ENCODE measurements at places on chromosomes 3 and 15.

DNA sequence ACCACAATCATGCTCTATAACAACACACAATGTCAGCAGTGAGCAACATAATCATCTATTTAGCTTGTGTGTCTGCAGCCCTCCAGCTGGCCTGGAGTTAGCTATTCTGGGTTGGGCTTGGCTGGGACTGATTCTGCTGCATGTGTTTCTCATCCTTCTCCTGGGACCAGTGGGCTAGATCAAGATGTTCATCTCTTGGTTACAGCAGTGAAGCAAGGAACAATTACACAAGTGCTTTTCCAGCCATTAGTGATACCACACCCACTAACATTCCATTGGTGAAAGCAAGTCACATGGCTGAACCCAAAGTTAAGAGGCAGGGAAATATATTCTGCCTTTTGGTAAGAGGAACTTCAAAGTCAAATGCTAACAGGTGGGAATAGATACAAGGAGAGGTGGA lies 14.6 kb downstream of the NUDT16 start:
- H3K27ac ChIP-seq: no peak overlapping the region
- DNase-seq: no peak
- no peaks in the 10 kb centered on the region for H3K4me1 ChIP-seq
- H3K36me3 ChIP-seq: no peaks in the 10 kb centered on the region
- H3K27me3 ChIP-seq: no peaks in the 10 kb centered on the region
- no peak overlapping the region for H3K4me3 ChIP-seq

- peaks cover 2% of the 10 kb centered on the region for H3K36me3 ChIP-seq
- H3K4me1 ChIP-seq: peaks cover 23% of the 10 kb centered on the region
- no peak overlapping the region for H3K4me3 ChIP-seq
- peak overlapping the region; percentile 76 for H3K27ac ChIP-seq
These were observed 326.3 kb upstream of the TPRG1 start for GRCh38 chr3:188845514-188845913.

GRCh38 chr3:52067046-52067445 lies 10.7 kb upstream of the DUSP7 start:
- H3K36me3 ChIP-seq: no peaks in the 10 kb centered on the region
- peaks cover 51% of the 10 kb centered on the region for H3K4me1 ChIP-seq
- H3K27ac ChIP-seq: peak overlapping the region; percentile 96
- no peak for DNase-seq
- no peaks in the 10 kb centered on the region for H3K27me3 ChIP-seq

DNA sequence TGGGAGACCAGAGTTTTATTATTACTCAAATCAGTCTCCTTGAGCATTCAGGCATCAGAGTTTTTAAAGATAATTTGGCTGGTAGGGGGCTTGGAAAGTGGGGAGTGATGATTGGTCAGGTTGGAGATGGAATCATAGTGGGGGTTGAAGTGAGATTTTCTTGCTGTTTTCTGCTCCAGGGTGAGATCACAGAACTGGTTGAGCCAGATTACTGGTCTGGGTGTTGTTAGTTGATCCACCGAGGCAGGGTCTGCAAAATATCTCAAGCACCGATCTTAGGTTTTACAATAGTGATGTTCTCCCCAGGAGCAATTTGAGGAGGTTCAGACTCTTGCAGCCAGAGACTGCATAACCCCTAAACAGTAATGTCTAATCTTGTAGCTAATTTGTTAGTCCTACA lies 141.0 kb downstream of the OTOL1 start:
- H3K27me3 ChIP-seq: no peaks in the 10 kb centered on the region
- H3K4me1 ChIP-seq: peaks cover 24% of the 10 kb centered on the region
- H3K4me3 ChIP-seq: no peak overlapping the region
- H3K27ac ChIP-seq: no peak overlapping the region
- no peak for DNase-seq

- H3K4me1 ChIP-seq: no peaks in the 10 kb centered on the region
- DNase-seq: no peak
- no peaks in the 10 kb centered on the region for H3K36me3 ChIP-seq
- H3K27me3 ChIP-seq: no peaks in the 10 kb centered on the region
These were observed 25.8 kb downstream of the CHRM5 start for GRCh38 chr15:33994005-33994615.

GRCh38 chr15:39125904-39126303 lies 455.0 kb upstream of the THBS1 start:
- no peaks in the 10 kb centered on the region for H3K27me3 ChIP-seq
- no peaks in the 10 kb centered on the region for H3K36me3 ChIP-seq
- no peak overlapping the region for H3K4me3 ChIP-seq
- no peak overlapping the region for H3K27ac ChIP-seq
- H3K4me1 ChIP-seq: peaks cover 18% of the 10 kb centered on the region

- H3K4me3 ChIP-seq: no peak overlapping the region
- peaks cover 69% of the 10 kb centered on the region for H3K4me1 ChIP-seq
- no peak for DNase-seq
- H3K27ac ChIP-seq: peak overlapping the region; percentile 88
These were observed 97.7 kb downstream of the CD47 start for GRCh38 chr3:107992976-107993684.

- H3K4me3 ChIP-seq: no peak overlapping the region
- no peak for DNase-seq
- peaks cover 7% of the 10 kb centered on the region for H3K4me1 ChIP-seq
- H3K36me3 ChIP-seq: peaks cover 7% of the 10 kb centered on the region
These were observed 28.7 kb downstream of the HDGFL3 start for GRCh38 chr15:83178869-83179325.

DNA sequence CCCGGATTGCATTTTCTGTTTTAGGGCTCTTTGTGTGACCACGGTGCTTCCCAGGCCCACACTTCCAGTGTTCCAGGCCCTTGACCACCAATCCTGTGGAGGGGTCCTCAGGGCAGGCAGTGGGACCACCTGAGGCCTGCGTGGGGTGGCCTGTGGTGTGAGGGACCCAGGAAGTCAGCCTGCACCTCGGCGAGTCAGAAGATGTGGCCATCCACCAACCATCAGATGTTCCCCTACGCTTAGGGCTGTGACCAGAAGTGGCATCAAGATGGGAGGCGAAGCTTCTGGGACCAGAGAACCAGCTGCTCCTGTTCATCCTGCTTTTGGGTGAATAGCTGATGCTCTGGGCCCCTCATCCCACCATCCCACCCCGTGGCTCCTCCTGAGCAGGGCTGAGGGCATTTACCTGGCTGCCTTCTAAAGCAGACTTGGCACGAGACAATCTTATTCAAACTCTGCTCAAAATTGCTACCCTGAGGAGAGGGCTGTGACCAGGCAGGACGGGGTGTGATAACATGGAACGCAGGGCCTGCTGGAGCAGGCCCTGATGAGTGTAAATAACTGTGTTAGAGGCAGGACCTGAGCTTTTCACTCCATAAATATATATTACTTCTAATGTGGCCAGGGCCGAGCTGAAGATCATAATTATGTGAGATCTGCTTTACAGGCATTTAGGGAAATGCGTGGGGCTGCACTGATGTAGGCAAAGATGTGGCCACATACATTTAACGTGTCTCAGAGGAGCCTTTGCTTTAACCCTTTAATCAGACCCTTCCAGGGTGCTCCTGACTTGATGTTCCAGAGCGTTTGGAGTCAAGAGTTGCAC lies 28.8 kb downstream of the SMAD3 start:
- H3K36me3 ChIP-seq: peaks cover 4% of the 10 kb centered on the region
- DNase-seq: no peak
- H3K27me3 ChIP-seq: no peaks in the 10 kb centered on the region
- H3K4me1 ChIP-seq: peaks cover 61% of the 10 kb centered on the region

GRCh38 chr3:126381966-126382365 lies 12.7 kb upstream of the CFAP100 start:
- no peak overlapping the region for H3K4me3 ChIP-seq
- no peak overlapping the region for H3K27ac ChIP-seq
- H3K27me3 ChIP-seq: peaks cover 2% of the 10 kb centered on the region

DNA sequence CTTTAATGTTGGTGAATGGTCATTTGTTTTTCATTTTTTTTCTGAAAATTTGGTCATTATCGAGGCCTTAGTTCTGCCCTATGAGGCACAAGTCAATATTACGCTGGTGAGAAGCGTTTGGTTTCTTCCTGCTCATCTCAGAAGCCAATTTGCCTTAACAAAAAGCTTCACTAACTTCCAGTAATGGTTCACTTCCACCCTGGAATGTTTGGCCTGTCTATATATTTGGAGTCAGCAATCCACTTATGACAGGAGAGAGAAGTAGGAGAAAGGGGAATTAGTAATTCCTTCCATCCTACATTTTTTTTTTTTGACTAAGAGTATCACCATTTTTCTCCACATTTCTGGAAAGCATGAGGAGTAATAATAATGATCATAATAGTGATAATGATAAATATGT lies 124.4 kb downstream of the DIPK2A start:
- no peak overlapping the region for H3K27ac ChIP-seq
- no peaks in the 10 kb centered on the region for H3K36me3 ChIP-seq
- H3K4me3 ChIP-seq: no peak overlapping the region
- no peak for DNase-seq
- no peaks in the 10 kb centered on the region for H3K4me1 ChIP-seq

Measured in mesothelial cell of epicardium (in vitro differentiated cells).